Activated CD8-positive, alpha-beta memory T cell treated with anti-CD3 and anti-CD28 coated beads for 1 hour (primary cell): ENCODE measurements at places on chromosomes 1 and 21.
A peak's percentile ranks its signal among the peaks of the same experiment; 100 is the strongest.

GRCh38 chr1:231817801-231818200, 191.2 kb downstream of the DISC1 start:
- DNase-seq: no peak

DNA sequence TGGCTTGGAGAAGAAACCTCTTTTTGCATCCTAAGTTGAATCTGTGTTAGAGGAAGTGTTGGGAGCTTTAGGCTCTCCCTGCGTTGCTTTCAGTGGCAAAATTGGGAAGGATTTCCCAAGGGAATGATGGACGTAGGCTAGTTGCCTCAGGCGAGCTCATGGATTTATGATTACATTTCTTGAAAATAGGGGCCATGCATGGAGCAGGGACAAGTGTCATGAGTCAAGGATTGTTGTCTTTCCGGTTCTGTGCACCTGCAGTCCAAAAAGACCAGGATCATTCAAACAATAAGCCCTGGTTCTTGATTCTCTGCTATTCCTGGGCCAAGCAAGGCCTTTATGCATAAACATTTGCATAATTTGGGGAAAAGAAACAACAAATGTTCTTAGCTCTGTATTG, 7.1 kb downstream of the MAN1C1 start:
- DNase-seq: no peak

GRCh38 chr1:195185321-195185720, 1422.9 kb downstream of the KCNT2 start:
- no peak for DNase-seq

- DNase-seq: no peak
Observed at GRCh38 chr1:53024117-53024516, 37.9 kb upstream of the PODN start.

DNA sequence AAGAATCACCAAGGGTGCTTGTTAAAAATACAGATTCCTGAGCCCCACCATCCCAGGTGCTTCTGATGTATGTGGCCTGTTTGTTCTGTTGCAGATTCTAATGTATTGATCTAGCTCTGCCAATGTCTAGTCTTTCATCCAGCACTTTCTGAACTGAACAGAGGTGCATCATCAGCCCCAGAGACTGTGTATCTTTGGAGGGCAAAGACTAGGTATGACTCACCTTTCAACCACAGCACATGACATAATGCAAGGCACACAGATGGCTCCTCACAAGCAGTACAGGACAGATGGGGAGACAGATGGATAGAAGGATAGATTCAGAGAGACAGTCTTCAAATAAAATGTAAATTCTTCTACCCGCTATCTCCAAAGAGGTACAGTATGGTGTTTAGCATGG, 32.3 kb downstream of the CD58 start:
- no peak for DNase-seq

DNA sequence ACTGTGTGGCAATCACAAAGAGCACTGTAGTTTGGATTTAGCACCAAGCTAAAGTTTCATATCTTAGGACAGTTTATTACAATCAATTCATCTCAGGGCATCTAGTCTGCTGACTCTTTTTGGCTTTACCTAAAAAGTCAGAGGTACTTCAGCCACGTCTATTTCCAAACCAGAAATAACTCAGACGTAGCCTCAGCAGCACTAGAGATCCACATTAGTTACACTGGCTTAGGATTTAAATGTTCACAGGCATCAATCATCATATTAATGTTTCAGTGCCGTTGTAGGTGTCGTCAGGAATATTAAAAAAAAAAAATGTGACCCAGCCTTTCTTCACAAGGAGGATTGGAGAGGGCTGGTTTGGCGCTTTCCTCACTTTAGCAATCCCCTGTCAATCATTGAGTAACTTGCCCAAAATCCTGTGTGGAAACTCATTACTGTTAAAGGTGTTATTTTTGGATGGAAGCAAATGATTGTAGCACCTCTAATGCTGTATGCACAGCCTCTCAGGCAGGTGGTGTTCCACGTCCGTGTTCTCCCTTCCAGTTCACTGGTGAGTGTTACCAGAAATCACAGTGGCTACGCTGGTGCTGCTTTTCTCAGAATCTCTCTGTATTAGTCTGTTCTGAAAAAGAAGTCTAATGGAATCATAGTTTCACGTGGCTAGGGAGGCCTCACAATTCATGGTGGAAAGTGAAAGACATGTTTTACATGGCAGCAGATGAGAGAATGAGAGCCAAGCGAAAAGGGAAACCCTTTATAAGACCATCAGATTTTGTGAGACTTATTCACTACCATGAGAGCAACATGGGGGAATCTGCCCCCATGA, 45.4 kb downstream of the NEK7 start:
- DNase-seq: no peak

DNA sequence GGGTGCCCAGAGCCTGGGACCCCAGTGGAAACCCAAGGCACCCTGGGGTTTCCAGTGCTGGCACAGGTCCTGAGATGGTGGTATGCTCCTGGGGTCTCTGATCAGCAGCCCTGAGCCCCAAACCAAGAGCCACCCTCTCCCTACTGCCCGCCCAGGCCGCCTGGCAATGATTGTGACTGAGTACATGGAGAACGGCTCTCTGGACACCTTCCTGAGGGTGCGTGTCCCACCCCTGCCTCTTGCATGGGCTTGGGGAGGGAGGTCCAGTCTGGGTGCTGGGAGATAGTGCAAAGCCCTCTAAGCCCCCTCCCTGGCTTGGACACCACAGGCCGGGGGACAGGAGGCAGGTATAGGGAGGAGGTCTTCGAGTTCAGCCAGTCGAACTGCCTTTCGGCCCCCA, 34.7 kb downstream of the EPHA8 start:
- no peak for DNase-seq

GRCh38 chr1:200279810-200280411, 129.9 kb downstream of the ZNF281 start:
- DNase-seq: no peak

GRCh38 chr1:44721485-44722361, 9.2 kb downstream of the RNU5D-1 start:
- DNase-seq: peak; percentile 45

DNA sequence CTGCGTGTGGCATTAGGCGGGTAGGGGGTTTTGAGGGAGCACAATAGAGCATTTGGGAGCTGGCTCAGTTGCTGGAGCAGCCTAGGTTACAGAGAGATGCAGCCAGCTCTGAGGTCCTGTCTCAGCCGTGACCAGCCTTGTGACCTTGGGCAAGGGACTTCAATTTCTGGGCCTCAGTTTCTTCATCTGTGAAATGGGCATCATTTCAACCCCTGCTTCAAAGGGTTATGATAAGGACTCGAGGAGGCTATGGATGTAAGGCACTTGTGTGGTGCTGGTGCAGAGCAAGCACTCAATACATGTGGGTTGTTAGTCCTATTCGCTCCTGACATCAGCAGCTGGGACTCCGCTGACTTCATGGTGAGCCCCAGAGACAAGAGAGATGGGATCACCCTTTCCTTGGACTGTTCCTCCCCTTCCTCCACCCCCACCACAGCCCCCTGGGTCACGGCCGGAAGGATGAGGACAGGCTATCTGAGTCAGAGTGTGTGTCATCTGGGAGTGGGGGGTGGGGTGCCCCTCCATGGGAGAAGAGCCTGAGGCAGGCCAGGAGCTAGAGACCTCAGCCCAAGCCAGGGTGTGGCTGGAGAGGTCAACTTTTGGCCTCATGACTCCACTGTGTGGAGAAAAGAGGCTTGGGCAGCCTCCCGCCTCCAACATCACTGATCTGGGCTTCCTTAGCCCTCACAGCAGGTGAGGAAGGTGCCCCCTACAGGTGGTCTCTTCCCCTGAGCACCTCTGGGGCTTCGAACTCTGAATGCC, 71.4 kb upstream of the ZBTB40 start:
- DNase-seq: no peak

- no peak for DNase-seq
Observed at GRCh38 chr1:194866153-194866552, 1679.7 kb upstream of the B3GALT2 start.

DNA sequence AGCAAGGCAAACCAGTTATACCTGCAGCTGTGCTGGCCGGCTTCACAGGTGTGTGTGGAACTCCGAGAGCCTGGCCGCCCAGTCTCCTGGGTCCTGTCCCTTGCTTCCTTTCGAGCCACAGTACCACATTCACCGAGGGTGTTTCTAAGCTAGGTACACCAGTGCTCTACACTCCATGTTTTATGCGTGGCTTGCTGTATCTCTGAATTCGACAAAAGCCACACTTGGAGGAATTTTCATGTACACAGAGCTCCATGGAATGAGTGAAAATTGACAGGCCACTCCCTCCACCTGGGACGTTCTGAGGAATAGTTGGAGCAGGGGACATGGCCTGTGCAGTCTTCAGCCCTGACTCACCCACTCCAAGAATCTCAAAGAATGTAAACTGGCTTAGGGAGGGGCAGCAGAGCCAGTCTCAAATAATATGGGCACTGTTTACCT, 14.0 kb downstream of the ETS2 start:
- no peak for DNase-seq

- DNase-seq: no peak
Observed at GRCh38 chr21:19874521-19874920, 1123.7 kb upstream of the NCAM2 start.

DNA sequence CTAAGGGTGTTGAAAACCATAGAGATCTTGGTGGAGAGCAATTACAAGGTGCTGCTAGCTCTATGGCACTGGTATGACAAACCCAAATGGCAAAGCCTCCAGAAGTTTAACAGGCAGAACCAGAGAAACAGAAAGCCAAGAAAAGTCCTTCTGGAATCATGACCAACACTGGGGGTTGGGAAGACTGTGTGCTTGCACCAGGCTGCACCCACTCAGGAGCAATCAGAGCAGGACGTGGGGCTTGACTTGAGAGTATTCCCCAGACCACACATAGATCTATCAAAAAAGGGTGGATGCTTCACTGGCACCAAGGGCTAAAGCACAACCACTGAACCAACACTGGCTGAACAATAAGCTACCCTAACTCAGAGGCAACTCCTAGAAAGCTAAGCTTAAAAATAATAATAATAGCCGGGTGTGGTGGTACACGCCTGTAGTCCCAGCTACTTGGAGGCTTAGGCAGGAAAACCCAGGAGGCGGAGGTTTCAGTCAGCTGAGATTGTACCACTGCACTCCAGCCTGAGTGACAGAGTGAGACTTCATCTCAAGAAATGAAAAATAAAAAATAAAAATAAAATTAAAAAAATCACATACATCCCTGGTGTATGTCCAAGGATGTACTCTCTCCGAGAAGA, 20.1 kb upstream of the ENSA start:
- DNase-seq: no peak

DNA sequence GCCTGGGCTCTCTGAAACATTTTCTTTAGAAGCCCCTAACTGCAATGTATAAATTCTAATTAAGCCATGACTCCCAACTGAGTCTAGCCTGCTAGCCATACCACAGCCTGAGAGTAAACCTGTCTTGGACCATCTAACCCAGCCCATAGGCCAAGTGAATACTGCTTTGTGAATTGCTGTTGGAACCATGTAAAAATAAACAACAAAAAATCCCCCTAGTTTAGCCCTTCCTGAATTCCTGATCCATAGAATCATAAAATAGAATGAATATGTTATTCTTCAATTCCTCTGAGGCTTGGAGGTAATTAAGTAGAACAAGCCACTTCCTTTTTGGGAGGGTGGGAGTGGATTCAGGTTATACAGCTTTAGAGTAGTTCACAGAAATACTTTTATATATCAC, 1496.4 kb downstream of the MRPL39 start:
- DNase-seq: no peak

DNA sequence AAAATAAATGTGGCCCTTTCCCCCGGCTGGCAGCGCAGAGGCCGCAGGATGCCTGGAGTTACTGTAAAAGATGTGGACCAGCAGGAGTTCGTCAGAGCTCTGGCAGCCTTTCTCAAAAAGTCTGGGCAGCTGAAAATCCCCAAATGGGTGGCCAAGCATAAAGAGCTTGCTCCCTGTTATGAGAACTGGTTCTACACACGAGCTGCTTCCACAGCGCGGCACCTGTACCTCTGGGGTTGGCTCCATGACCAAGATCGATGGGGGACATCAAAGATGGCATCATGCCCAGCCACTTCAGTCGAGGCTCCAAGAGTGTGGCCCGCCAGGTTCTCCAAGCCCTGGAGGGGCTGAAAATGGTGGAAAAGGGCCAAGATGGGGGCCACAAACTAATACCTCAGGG, 95.9 kb downstream of the LRIG2 start:
- no peak for DNase-seq

GRCh38 chr1:230636575-230637148, 5.6 kb upstream of the COG2 start:
- no peak for DNase-seq

DNA sequence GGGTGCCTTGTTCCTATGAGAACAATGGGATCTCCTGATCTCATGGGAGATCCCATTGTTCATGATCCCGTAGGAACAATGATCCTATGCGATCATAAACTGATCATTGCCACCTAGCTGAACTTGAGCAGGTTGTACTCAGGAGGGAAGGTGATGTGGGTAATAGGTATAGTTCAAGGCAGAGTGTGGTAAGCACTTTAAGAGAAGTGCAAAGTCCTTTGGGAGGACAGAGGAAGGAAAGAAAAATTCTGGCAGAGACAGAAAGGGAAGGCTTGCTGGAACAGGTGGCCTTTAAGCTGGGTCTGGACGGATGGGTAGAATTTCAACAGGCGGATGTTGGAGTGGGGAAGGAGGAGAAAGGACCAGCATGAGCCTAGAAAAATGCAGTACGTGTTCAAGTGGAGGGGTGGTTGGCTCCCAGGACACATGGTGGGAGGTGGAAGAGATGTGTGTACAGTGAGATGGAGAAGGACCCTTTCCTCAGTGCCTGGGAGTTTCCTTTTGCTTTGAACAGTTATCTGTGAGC, 22.3 kb downstream of the GREM2 start:
- no peak for DNase-seq

- no peak for DNase-seq
Observed at GRCh38 chr1:220149742-220150141, 55.8 kb downstream of the IARS2 start.

GRCh38 chr1:93447481-93448291, at the start of gene FNBP1L:
Gene FNBP1L, plus strand, starts transcription at chr1:93448118. Its CDS starts 164 bp downstream, at chr1:93448282.
- peak; percentile 15 for DNase-seq

- DNase-seq: no peak
Observed at GRCh38 chr21:22791986-22792560, 1793.9 kb downstream of the NCAM2 start.

- DNase-seq: no peak
Observed at GRCh38 chr21:19034560-19034959, 631.0 kb upstream of the TMPRSS15 start.

DNA sequence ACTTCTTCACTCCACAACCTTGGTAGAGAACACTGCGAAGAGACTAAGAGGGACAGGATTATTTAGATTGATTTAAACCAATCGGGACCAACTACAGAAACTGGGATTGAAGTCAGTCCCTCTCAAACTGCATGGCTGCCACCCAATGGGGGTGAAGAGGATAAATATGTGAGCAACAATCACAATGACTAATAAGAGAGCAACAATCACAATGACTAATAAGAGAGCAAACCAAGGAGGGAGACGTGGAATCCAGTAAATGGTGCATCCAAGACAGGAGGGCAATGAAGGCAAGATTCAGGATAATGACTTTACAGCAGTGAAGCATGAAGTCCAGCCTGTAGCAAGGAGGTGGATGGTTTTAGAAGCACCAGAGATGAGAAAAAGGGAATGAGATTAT, 322.8 kb downstream of the TTLL7 start:
- no peak for DNase-seq

- DNase-seq: no peak
Observed at GRCh38 chr1:155909894-155910293, 1.3 kb downstream of the RIT1 start.

GRCh38 chr1:248194117-248194516, 2.9 kb upstream of the OR2M3 start:
- DNase-seq: no peak

GRCh38 chr1:54506594-54506993, 41.4 kb upstream of the ACOT11 start:
- DNase-seq: no peak
